ENCODE measurements at places on chromosomes 11 and 22.

DNA sequence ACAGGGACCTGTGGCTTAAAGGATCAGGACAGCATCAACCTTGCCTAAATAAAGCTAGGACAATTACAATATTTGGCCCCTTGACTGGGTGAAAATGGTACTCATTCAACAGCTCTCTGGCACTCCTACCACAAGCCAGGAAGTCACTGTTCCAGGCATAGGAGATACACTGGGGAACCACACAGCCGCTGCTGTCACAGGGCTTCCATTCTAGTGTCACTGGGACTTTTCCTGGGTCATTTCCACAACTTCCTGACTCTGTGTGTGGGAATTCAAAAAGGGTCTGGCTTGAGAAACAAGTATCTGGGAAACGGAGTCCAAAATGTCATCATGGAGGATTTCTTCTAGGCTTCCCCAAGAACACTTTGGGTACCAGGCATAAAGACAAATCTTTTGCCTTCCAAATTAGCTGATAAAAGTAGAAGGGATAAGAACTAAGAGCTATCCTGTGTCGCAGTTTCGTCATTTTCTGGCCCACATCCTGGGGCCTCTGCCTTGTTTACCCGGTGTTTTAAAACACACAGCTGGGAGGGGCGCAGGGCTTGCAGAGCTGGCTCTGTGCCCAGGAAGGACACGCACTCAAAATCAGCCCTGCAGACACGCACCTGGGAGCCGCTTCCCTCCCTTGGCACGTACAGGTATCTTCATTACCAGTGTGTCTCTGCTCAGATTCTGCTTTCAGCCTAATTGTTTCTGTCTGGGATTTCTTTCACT is 38.0 kb downstream of the TMEM45B start:
- no peak for DNase-seq

DNA sequence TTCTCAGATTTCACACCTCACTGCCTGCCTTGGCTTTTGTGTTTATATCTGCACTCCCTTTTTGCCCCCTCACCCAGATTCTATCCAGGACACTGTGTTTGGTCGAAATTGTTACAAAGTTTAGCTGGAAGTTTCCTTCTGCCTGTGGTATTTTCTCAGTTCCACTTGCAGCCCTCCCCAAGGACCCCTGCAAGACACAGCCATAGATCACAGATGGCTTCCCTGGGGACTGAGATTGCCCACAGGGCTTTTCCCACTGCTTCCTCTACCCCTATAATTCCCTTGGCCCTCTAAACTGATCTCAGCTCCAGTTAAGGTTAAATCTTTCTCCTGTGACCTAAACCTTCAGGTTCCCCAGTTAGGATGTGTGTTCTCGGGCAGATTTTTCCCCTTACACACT is 146.1 kb upstream of the C11orf87 start:
- no peak for DNase-seq

DNA sequence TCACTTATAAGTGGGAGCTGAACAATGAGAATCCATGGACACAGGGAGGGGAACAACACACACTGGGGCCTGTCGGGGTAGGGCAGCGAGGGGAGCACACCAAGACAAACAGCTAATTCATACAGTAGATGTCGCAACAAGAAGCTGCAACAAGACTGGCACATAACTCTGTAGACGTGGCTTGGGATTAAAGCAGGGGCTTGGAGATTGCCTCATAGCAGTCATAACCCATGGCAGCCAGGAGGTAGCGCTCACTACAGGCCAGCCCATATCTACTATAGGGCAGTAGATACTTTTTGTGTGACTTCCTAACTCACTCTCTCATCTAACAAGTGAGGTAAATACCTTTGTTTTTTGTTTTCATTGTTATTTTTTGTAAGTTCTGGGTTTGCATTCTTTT is 1.7 kb upstream of the OR9G4 start:
- no peak for DNase-seq

DNA sequence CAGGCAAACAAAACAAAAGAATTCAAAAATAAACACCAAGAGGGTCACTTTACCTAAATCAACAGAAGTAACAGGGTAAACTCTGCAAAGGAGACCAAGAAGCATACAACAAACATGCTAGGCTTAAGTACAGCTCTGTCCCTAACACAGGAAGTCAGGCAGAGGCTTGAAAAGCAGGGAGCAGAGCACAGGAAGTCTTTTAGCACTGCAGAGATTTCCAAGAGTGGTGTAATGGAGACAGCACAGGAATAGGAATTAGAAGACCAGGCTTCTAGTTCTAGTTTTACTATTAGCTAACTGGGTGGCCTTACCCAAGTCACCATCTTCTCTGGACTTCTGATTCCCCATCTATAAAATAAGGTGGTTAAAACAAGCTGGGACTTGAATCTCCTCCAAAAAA is 1.9 kb downstream of the RBFOX2 start:
- peak; percentile 50 for DNase-seq

- no peak for DNase-seq
Measured at GRCh38 chr11:114219559-114220349, 76.4 kb upstream of the NNMT start.

DNA sequence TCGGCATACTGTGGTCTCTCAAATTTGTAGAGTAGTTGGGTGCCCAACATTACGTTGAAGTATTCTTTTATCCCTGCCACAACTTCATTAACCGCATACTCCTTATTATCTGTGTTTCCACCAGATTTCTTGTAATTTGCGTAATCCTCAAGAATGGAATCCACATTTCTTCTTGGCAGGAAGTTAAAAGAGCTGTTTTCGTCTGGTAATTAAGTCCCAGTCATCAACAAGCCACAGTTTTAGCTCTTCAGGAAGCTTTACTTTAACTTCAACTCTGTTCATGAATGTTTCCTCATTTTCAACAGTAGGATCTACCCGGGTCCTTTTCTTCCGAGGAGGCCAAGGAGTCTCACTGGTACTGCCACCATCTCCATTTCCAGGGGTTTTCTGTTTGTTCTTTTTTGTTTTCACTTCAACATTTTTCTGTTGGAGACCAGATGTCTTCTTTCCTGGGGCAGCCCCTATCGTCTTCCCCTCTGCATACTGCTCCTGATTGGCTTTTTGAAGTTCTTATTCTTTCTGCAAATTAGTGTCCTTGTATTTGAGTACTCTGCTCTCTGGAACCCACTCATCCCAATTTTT is 30.3 kb downstream of the PDE3B start:
- no peak for DNase-seq

- no peak for DNase-seq
Measured at GRCh38 chr11:118132385-118133151, 20.1 kb downstream of the SCN4B start.

DNA sequence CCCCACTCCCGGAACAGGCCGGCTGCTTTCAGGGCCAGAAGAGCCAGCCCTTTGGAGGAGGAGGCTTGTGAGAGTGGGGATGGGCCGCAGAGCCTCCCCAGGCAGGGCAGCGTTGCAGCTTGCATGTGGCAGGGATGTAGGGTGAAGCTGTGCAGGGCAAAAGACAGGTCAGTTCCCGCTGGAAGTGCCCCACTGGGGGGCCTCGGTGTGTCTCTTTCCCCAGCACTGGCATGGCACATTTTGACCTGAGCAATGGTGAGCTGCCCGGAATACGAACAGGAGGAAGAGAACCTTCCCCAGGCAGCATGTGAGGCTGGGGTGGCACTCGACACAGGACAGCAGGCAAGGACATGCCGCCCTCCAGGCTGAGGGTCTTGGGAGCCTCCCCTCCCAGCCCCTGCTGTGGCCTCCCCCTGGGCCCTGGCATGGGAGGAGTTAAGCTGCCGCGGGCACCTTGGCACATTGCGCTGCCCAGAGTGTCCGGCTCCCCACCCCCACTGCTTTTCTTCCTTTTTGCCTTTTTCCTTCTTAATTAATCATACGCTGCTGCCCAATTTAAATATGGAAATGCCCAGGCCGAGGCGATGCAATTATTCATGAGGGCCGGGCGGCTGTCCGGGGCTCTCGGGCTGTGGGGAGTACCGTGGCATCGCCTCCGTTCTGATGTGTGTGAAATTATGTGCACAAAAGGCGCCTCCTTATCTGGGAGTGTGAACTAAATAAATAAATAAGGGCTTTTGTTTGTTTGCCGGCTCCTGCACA is 76.0 kb upstream of the WNT7B start:
- DNase-seq = no peak

GRCh38 chr11:6703247-6704063 is 20.3 kb upstream of the MRPL17 start:
- DNase-seq = peak; percentile 60

- DNase-seq = no peak
Measured at GRCh38 chr11:34823639-34824038, 92.5 kb downstream of the APIP start.

DNA sequence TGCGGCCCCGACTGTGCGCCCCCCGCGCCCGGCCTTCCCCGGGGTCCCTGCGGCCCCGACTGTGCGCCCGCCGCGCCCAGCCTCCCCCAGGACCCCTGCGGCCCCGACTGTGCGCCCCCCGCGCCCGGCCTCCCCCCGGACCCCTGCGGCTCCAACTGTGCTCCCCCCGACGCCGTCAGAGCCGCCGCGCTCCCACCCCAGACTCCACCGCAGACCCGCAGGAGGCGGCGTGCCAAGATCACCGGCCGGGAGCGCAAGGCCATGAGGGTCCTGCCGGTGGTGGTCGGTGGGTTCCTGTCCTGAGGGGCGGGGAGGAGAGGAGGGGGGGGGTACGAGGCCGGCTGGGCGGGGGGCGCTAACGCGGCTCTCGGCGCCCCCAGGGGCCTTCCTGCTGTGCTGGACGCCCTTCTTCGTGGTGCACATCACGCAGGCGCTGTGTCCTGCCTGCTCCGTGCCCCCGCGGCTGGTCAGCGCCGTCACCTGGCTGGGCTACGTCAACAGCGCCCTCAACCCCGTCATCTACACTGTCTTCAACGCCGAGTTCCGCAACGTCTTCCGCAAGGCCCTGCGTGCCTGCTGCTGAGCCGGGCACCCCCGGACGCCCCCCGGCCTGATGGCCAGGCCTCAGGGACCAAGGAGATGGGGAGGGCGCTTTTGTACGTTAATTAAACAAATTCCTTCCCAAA is 3.1 kb downstream of the DRD4 start:
- DNase-seq = no peak

DNA sequence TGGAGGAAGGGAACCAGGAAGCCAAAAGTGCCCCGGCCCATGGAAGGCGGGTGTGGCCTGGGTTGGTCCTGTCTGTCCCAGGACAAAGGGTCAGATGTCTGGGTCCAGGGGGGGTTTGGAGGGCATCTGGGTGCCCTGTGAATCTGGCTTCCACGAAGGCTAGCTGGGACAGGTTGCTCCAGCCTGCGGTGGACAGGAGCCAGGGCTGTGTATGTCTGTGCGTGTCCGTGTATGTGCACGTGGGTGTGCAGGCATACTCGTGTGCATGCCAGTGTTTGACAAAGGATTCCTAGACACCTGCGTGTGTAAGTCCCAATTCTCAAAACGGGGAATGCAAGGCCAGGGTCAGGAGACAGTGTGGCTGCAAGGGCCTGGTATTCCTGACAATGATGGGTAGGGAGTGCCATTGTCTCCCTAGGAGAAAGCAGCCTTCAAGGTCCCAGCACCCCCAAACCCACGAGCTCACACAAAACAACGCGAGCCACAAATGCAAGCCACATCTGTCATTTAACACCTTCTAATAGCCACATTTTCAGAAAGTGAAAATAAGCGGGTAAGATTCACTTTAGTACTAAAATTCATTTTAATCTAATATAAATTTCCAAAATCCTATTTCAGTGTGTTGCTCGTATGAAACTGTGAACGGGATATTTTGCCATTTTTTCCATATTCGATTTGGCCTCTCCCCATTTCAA is 78.4 kb upstream of the WNT7B start:
- no peak for DNase-seq

All from fibroblast of upper back skin (primary cell).